SK-N-MC (cell line): ENCODE measurements at places on chromosomes 13 and 19.

- DNase-seq, result peak; percentile 58
Measured at GRCh38 chr13:32164622-32165268, 133.2 kb downstream of the FRY start.

DNA sequence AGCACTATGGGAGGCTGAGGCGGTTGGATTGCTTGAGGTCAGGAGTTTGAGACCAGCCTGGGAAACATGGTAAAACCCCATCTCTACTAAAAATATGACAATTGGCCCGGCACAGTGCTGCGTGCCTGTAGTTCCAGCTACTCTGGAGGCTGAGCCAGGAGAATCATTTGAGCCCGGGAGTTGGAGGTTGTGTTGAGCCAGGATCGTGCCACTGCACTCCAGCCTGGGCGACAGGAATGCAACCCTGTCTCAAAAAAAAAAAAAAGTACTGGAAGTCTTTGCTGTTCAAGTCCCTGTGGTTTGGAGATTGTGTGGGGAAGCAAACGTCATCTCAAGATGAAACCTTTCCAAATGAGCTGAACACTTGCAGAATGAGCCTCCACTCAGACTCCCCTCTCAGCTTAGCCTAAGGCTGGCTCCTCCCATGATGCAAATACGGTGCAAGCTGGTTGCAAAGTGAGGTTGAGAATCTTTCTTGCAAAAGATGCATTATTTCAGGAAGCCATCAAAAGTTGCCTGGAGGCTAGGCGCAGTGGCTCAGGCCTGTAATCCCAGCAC, 46.2 kb downstream of the MYO9B start:
- DNase-seq, result no peak

GRCh38 chr13:73593199-73593765, 534.5 kb downstream of the KLF5 start:
- no peak for DNase-seq

DNA sequence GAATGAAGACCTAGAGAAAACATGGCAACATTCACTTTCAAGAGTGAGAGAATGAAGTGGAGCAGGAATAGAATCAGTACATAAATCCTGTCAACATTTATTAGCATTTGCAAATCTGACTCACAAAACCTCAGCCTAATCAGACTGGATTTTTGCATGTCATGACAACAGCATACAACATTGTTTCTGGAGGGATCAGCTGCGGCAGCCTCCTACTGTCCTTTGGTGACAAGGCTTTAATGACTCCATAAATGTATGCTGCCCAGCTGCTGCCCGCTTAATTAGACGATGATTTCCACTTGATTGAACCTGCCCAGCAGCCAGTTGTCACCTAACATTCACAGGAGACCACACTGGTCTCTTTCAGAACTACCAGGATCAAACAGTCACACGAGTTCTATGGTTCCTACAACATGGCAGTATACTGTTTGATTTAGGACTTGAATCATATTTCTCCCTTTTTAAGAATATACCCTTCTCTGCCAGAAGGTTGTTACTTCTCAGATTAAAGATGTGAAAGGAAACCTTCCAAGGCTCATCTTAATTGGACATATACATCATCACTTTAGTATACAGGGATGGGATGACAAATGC, 9.3 kb downstream of the EBPL start:
- no peak for DNase-seq

- no peak for DNase-seq
Measured at GRCh38 chr13:113584870-113585671, 518 bp downstream of the TFDP1 start.

DNA sequence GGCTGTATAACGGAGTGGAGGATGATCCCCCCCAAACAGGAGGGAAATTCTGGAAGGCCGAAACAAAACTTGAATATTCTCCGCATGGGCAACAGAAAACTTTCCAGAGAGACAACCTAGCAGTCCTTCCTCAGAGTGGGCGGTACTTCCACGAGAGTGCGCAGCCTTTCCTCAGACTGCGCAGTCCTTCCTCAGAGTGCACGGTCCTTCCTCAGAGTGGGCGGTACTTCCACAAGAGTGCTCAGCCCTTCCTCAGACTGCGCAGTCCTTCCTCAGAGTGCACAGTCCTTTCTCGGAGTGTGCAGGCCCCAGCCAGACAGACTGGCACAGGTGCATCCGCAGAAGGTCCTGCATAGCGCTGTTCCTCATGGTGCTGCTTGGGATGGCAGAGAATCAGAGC, 12.7 kb upstream of the GALP start:
- DNase-seq, result no peak

GRCh38 chr13:27403727-27404385, 20.6 kb upstream of the GTF3A start:
- DNase-seq, result no peak

GRCh38 chr19:17766543-17767131, 15.4 kb downstream of the FCHO1 start:
- no peak for DNase-seq

DNA sequence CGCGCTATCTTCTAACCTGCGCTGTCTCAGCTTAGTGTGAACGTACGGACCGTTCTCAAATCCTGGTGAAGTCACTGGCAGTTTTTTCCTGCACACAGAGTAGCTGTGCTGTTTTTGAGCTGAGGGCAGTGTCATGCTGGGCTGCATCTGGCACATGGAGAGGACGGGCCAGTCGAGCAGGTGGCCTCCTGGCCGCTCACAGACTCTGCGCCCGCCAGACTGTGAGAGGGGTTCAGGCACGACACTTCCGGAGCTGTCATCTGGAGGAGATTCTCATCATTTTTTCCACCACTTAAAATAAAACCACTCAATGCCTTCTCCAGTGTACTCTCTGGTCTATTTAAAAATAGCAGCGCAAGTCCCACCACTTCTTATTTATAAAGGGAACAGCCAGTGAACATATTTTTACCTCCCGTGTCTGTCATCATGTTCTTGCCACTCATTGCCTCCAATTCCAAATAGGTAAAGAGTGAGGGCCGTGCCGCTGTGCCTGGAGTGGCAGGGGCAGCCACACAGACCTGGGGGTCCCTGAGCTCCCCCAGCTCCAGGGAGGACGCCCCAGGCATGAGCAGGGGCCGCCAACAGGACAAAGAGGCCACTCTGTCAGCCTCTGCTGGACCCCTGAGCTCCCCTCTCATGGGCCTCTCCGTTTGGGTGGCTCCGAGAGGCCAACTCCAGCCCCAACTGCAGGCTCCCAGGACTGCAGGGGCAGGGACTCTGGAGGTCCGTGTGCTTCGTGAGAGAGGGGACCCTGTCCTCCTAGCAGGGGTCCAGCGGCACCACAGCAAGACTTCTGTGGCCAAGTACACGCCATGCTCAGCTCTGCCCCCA, 36.9 kb upstream of the GRTP1 start:
- no peak for DNase-seq

GRCh38 chr19:50501568-50502475, 9.2 kb downstream of the JOSD2 start:
- DNase-seq, result no peak

GRCh38 chr19:42207767-42208271, 9.7 kb downstream of the DEDD2 start:
- DNase-seq, result no peak

- DNase-seq, result no peak
Measured at GRCh38 chr13:73261739-73262216, 203.0 kb downstream of the KLF5 start.
